ENCODE measurements at places on chromosomes 5 and 9.
A peak's percentile ranks its signal among the peaks of the same experiment; 100 is the strongest.

DNA sequence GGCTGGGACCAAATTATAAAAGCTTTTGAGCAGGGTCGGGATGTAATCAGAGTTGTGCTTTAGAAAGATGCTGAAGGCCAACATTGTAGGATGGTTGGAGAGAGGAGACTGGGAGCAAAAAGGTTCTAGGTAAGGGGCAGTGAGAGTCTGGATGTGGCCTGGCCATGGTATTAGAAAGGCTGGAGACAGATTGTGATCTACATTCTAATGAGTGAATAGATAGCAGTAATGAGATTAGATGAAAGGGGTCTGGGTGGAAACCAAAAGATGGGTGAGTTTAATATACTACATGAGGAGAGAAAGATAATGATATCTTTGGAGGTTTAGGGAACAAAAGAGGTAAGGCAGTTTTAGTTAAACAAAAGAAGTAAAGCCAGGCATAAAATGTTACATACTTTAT lies 88.8 kb upstream of the SH3GL2 start:
- DNase-seq = no peak

DNA sequence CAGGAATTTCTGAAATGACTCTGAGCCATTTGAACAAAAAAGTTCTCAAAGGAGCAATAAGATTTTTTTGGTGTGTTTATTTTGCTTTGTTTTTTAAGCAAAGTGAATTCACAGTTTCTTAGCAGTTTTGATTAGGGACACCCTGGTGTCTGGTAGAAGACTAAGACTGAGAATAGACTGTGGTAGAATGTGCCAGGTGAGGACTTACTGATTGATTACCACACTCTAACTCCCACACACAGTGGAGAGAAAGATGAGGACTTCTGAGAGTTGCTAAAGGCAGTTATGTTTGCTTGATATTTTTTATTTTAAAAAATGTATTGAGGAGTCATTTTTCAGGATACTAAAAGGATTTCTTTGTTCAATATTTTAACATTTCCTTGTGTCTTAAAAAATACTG lies 175.1 kb downstream of the CD180 start:
- no peak for DNase-seq

DNA sequence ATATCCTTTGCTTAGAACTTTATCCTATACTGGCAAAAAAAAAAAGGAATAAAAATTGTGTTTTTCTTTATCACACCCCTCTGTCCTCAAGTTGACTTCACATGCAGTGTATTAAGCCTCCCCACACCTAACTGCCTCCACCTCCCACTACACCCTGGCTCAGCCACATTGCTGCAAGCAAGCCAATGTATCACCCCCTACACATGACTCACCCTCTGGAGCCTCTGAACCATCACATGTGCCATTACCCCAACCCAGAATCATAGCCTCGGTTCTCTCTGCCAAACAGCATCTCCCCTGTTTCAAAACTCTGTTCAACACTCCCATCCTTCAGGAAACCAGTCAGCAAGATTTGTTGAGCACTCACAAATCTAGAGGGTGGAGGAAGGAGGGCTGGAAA lies 209.0 kb downstream of the CWC27 start:
- DNase-seq = no peak

- DNase-seq = no peak
Measured at GRCh38 chr9:34163434-34163833, 15.4 kb upstream of the UBAP1 start.

DNA sequence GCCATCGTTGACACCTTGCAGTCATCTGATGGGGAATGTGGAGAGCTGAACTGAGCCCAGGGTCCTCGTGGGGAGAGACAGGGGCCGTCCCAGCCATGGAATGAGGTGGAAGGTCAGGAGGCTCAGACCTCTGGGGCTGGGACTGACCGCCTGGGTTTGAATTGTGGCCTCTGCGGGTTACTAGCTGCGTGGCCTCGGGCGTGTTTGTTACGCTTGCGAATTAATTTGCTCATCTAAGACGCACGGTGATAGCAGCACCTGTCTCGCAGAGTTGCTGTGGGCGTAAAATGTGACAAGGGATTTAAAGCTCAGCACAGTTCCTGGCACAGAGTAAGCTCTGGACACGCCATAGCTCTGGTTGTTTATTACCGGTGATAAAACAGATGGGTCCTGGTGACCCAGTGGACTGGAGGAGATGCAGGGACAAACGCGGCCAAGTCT lies 19.4 kb upstream of the DAB2IP start:
- no peak for DNase-seq

- DNase-seq = no peak
Measured at GRCh38 chr5:474840-475661, 32.1 kb downstream of the EXOC3 start.

DNA sequence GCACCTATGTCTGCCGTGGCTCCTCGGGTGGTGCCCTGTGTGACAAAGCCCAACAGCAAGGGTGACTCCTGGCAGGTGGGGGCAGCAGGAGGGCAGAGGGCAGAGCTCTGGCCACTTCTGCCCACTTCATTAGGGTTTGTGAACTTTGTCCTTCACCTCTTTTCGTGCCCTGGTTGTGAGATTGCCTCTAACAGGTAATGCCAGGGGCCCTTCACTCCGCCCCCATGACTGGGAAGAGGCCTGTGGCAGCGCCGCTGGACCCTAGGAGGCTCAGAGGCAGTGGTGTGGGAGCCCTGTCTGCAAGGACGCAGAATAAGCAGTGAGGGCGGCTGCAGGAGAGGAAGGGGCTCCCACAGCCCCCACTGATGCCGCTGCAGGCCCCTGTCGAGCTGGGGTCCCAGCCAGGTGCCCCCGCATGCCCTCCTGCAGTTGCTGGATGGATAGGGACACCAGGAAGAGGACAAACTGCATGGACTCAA lies 108.7 kb upstream of the LMX1B start:
- DNase-seq = no peak

DNA sequence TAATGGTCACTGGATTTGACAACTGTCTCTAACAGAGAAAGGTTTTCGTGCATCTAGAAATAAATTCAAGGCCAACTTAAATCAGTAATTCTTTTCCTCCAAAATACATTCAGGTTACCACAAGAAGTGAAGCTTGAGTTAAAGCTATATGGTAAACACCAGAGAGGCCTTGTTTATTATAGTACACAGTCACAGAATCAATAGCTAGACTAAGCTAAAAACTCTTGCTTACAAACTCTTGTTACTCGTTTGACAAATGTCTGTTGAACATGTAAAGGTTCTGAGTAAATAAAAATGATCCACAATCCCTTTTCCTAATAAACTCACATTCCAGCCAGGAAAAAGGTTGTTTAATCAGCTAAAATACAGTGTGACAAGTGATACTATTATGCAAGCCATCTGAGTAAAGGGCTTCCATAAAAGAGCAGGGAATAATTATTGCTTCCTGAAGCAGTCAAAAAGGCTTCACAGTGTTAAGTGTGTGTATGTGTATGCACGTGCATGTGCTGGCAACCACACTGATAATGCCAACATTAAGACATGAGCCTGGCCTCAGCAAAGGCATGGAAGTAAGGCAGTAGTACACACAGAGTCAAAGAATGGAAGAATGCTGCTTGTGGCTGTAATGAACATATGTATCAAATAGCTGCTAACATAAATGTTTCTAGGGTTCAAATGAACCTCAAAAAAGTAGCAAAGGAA lies 12.8 kb downstream of the PTAR1 start:
- no peak for DNase-seq

- no peak for DNase-seq
Measured at GRCh38 chr9:27766073-27766835, 193.0 kb upstream of the C9orf72 start.

DNA sequence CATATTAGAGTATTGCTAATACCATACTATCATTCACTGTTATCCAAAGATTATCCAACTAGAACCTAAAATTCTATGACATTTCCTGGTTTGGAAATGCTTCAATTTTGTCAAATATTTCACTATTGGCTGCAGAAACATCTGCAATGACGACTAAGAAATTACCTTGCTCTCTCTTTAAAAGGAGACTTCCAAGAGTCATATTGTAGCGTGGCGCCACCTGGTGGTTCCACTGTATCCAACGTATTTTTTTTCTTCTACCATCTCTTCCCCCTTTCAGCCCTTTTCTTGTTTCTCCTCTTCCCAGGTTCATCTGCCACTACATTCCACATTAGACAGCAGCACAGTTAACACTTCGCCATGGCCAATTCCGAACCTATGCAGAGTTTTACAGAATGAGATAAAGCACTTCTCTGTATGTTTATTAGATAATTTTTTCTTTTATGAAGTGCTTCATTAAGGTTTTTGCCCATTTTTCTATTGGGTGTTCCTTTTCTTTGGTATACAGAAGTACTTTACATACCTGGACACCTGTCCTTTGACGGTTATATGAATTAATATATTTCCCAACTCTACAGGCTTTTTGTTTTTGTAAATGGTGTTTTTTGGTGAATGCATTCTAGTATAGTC lies 153.5 kb downstream of the CDC42SE2 start:
- DNase-seq = peak; percentile 40

DNA sequence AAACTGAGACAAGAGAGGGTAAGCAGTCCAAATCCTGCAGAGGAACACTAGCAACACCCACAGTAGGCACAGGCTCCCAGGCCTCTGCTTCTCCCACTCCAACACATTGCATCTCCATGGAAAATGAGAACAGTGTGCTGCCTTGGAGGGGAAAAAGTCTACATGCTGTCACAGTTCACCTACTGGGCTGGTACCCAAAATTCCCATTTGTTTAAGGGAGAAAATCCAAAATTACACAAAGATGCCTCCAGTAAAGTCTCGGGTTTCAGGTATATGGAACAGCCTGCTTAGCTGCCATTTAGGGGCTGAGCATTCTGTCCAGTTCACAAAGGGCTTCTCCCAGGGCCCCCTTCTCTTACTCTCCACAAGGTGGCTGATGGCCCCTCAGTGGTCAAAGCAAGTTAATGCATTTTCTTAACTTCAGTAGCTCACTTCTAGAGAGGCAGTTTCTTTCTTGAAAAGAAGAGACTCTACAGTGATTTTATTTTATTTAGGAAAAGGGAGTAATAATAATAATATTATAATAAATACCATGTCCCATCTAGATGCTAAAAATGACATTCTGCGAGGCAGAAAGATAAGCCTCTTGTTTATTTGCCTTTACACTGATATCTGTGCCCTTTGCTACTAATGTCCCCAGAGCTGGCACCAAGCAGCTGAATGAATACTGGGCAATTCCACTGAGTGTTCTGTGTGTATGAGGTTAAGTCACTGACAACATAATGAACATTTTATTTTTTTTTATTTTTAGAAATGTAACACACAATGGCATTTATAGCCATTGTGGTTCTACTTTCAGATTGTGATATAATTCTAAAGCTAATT lies 89.4 kb downstream of the RGS7BP start:
- DNase-seq = no peak

DNA sequence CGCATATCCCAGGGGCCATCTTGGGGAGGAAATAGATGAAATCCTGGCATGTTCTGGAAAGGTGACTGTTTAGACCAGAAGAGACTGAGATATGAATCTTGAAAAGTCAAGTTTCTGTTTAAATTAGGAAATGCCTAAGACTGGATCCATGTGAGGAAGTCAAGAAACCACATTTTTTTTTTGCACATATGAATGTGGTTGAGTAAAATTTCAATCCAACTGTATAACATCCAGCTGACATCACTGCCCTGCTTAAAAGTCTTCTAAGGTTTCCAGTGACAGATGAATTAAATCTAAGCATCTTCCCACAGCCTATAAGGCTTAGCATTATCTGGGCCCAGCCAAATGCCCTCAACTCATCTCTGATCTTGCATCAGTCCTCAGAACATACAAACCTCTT lies 47.7 kb upstream of the TCERG1 start:
- no peak for DNase-seq

- DNase-seq = peak; percentile 35
Measured at GRCh38 chr9:114307899-114308267, 15.0 kb upstream of the ORM1 start.
